ENCODE measurements at places on chromosomes 6 and 20.
A peak's percentile ranks its signal among the peaks of the same experiment; 100 is the strongest.

DNA sequence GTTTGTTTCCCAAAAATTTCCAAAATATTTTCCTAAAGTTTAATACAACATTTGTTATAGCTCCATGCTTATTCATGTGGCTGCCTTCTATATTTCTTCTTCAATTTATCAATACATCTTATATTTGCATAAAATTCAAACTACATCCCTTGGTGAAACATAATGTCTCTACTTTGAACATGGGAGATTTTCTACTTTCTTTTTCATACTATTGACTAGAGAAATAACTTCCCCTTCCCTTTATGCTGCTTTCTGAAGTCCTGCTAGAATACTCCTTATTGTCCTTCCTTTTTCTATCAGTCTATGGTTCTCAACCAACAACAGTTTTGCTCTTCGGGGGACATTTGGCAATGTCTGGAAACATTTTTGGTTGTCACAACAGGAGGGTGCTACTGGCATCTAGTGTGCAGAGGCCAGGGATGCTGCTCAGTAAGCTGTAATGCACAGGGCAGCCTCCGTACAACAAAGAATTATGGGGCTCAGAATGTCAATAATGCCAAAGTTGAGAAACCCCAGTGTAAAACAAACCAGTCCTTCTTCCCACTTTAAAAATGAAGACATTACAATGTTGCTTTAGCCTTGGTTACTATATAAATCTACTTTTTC is 29.9 kb downstream of the MKKS start:
- no peak for DNase-seq

GRCh38 chr20:29410806-29411457 is 1846.5 kb upstream of the DEFB115 start:
- no peak for DNase-seq

GRCh38 chr6:142846459-142846831 is 98.5 kb downstream of the HIVEP2 start:
- no peak for DNase-seq

- DNase-seq = no peak
Observed at GRCh38 chr6:70404658-70405057, 8.7 kb upstream of the FAM135A start.

GRCh38 chr6:52724406-52725121 is 38.7 kb downstream of the GSTA2 start:
- peak; percentile 87 for DNase-seq

DNA sequence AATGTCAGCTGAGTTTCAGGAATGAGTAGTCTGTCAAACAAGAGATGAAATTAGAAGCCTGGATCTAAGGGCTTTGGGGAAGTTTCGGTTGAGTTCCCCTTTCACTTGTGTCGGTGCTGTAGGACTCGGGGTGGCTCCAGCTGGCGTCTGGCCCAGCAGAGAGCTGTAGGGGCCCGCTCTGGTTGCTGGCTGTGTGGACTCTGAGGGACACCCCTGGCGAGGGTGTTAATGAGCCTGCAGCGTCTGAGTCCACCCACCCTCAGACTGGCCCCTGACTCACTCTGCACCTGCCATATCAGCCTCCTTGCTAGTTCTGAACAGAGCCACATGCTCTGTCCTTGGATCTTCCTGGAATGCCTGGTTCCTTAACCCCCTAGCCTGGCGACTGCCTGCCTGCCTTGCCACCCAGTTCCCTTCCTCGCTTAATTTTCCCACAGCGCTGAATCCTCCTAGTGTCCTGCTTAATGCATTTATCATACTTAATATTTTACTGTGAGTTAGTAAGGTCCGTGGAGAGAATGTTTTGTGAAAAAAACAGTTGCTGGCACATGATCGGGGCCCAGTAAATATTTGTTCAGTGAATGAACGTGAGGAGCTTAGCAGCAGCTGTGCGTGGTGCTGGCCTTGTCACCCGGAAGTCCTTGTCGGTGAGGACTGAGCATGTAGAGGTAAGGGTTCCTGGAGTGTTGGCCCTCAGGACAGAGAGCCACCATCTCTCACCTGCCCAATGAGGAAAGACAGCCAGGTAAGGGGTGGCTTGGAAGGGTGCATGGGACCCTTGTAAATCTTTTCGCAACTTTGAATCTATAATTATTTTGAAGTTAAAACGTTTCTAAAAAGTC is 1.6 kb downstream of the DNAJC5 start:
- DNase-seq = peak; percentile 21

GRCh38 chr6:134575221-134575620 is 257.3 kb upstream of the SGK1 start:
- no peak for DNase-seq

DNA sequence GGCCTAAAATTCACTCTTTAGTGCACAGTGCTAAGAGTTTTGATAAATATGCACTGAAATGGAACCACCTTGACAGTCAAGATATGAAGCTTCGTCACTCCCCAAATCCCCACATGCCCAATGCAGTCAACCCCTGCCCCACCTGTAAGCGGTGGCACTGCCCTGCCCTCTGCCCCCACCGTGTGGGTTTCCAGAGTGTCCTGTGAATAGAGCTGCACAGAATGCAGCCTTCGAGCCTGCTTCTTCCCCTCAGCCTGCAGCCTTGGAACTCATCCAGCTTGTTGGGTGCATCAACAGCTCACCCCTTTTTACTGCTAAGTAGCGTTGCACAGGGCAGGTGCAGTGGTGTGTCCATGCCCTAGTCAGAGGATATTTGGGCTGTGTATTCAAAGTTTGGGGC is 216.3 kb downstream of the SYNDIG1 start:
- DNase-seq = no peak

- DNase-seq = no peak
Observed at GRCh38 chr6:150272264-150272975, 96.4 kb upstream of the IYD start.

GRCh38 chr6:146697921-146698320 is 99.1 kb downstream of the ADGB start:
- no peak for DNase-seq

- no peak for DNase-seq
Observed at GRCh38 chr6:14696367-14696766, 549.5 kb upstream of the JARID2 start.

GRCh38 chr6:125974214-125974866 is 12.0 kb upstream of the TRMT11 start:
- DNase-seq = no peak

DNA sequence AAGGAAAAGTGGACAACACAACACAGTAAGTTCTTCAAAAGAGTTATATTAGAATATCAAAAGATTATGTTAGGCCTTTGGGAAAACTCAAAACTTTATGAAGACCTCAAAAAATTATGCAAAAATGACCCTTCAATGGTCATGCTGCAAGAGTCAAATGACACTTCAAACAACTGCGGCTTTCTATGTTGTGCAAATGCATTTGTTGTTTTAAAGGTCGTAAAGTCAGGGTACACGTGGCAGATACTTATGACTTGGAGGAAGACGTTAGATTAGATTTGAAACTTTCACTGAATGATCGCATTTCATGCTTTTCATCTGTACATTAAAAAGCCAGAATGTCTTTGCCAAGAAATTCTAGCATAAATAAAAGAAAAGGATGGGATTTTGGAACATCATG is 31.4 kb downstream of the BCAS1 start:
- no peak for DNase-seq

DNA sequence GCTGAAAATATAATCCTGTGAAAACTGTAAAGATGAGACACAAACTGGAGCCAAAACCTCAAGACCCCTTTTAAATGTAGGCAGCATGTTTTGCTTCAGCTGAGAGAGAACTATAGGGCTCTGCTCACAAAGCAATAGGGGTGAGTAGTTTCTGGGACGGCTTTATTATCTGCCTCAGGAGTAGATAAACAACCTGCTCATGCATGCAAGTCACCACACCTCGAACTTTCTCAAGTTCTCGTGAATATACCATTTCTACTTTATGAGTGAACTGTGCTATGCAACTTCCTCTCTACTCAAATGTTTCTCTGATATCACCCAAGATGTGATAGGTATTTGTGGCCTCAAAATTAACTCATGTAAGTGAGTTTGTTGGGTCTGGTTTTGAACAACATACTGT is 7.5 kb upstream of the OOEP start:
- no peak for DNase-seq

GRCh38 chr6:105849746-105850145 is 236.4 kb upstream of the PRDM1 start:
- DNase-seq = no peak

DNA sequence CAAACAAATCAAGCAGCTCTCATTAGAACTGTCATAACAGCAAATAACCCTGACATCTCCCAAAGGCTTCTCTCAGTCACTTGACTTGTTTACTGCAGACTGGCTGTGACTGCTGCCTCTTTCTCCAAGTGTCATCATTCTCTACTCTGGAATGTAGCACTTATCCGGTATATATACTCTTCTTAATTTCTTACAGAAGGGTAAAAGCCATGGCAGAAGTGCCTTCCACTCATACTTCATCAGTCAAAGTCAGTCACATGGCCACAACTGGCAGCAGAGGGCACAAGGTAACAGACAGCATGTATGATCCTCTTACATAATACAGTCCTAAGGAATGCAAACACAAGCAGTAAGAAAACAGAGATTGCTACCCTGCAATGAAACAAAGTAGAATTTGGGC is 9.3 kb downstream of the NAPB start:
- no peak for DNase-seq

- no peak for DNase-seq
Observed at GRCh38 chr6:16372029-16372776, 133.8 kb downstream of the GMPR start.

DNA sequence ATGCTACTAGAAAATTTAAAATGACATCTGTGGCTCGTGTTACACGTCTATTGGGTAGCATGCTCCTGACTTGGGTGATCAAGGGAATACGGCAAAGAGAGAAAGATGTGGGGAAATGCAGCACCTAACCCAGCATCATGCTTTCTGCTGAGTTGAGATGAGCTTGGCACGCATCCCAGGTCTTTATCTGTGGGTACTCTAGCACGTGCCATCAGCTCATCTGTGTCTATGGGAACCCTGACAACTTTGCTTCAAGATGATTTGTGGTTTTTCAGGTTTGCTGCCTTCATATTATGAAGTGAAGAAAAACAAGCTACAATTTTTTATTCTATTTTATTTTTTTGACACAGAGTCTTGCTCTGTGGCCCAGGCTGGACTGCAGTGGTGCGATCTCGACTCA is 21.0 kb downstream of the RNASET2 start:
- no peak for DNase-seq

DNA sequence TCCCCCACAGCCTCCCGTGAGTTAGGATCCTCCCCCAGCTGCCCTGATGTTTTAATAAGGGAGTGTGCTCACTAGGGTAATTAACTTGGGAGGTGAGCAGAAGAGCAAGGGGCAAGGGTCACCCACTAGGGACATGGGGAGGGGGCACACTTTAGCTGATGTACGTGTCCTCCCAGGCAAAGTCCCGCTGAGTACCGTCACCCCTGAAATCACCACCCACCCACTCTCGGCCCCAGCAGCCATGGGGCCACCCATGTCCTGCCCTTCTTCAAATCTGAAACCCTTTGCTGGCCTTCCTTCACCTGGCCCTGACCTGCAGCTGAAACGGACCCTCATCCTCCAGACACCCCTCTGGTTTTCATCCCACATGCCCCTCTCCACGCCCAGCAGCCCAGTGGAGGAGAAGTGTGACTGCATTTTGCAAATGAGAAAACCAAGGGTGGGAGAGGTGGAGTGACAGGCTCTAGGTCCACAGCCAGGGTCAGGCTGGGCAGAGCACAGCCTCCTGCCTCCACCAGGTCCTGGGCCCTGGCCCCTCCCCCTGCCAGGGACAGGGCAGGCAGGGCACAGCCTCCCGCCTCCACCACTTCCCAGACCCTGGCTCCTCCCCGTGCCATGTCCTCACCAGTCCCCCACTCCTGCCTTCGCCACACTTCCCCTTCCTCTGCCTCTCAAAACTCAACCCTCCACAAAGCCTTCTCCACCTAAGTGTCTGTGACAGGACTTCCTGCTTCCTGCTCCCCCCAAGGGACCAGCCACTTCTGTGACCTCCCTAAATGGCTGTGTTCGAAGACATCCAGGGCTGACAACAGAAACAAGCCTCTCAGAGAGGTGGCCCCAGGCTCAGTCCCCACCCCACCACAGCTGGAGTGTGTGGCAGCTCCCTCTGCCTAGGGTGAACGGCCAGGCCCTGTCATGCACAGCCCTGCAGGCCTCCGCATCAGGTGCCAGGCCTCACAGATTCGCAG is 15.1 kb downstream of the ACSS1 start:
- no peak for DNase-seq

DNA sequence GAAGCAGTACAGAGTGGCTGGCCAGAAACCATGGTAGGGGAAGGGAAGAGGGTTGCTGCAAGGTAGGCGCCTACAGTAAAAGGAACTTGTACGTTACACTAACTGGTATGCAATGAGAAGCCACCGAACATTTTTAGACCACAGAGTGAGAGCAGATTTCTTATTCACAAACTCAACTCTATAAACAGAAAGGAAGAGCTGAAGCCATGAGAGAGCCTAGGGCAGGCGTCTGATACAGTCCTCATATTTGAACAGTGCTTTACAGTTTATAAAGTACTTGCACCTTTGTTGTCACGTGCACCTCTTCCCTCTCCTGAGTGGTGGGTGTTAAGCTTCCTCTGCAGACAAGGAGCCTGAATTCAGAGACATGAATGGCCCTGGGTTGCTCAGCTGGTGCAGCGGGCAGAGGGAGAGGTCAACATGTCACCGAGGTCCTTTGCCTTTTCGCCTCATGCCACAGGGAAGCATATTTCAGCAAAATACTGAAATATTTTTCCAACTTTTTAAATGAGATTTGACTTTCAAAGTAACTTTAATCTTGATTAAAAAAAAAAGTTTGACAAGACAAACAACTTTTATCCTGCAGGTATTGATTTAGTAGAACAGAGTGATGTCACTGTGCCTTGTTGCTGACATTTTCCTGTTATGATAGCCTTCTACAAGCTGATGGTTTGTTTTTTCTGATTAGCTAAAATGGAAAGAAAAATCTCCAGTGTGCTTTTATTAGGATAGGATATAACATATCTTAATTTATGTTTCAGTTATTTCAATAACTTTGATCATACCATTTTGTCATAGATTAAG is 23.8 kb downstream of the UST start:
- no peak for DNase-seq

DNA sequence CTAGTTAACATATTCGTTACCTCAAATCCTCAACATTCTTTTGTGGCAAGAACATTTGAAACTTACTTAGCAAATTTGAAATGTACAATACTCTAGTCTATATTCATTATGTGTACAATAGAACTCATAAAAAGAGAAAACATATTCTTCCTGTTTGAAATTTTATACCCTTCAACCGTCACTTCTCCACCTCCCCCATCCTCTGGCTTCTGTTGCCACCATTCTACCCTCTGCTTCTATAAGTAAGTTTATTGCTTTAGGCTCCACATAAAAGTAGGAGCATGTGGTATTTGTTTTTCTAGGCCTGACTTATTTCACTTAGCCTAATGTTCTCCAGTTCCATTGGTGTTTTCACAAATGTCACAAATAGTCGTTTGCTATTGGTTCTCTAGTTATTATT is 205.3 kb downstream of the TENT5A start:
- no peak for DNase-seq

GRCh38 chr20:21102603-21103311 is 3.4 kb downstream of the LINC00237 start:
- DNase-seq = no peak

- DNase-seq = no peak
Observed at GRCh38 chr6:10655508-10656055, 38.8 kb downstream of the C6orf52 start.
